ENCODE measurements at places on chromosomes 2 and 18.

DNA sequence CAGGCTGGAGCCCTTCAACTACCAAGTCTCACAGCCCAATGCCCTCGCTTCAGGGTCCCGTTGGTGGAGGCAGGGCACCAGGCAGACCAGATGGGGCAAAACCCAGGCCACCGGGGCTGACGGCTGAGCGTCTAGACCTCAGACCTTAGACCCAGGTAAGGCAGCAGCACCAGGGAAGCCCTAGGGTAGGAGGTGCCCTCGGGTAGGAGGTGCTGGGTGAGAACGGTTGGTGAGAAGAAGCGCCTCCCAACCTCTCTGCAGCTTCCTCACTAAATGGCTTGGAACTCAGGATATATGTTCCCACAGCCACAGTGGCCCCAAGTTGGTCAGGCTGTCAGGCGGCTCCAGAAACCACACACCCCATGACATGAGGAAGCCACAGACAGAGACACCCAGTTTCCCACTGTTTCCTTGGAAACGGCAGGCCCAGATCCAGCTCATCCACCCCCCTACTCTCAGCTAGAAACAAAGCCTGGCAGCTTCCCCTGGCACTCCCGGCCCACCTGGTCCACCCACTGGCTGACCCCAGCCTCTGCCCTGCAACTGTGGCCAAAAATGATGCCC is 13.1 kb upstream of the MLPH start:
- DNase-seq: no peak

- no peak for DNase-seq
Observed at GRCh38 chr2:227592694-227593387, 5.9 kb upstream of the SCYGR2 start.

- DNase-seq: no peak
Observed at GRCh38 chr2:167487728-167488127, 599.4 kb downstream of the XIRP2 start.

GRCh38 chr2:207724113-207724512 is 12.7 kb downstream of the CCNYL1 start:
- DNase-seq: no peak

DNA sequence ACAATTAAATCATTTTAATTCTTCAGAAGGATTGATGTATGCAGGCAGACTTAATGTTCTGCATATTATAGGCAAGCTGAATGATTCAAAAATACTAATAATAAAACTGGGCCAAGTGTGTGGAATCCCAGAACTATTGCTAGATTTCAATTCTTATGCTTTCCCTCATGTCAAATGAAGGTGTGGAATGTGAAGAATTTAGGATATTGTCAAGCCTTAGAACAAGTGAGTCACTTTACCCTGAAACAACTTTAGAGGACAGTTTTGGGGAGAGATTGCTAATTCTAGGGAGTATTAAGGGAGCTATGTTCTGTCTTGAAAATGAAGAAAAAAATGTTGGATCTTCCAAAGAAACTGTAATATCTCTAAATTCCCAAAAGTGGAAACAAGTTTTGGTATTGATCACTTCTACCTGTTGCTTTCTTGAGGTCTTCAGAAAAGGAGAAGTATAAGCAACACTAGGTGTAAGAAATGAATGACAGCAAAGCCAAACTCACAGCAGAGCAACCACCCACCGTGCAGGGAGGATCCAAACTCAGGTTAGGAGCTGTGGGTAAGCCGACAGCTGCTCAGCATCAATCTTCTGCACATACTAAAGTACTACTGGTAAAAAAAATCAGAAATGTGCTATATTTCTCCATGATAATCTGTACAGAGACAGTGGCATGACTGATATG is 818.1 kb downstream of the SLC4A3 start:
- DNase-seq: no peak

GRCh38 chr2:165844216-165844615 is 50.2 kb upstream of the GALNT3 start:
- DNase-seq: no peak

DNA sequence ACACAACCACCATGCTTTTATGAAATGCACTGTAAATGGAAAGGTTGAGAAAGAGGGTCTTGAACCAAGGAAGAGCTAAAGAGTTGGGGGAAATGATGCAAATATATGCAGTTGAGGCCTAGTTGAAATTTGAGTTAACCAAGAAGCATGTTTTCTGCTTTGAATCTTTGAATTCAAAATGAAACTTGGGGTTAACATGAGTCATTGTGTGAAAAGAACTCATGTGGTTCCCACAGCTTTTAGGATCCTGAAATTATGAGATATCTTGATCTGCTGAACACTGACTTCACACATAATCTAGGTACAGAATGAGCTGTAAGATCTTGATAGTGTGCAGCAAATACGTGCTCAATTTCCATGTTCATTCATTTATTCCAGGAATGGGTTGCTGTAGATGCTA is 422.9 kb upstream of the TRIB2 start:
- DNase-seq: no peak

GRCh38 chr18:22459491-22459890 is 41.8 kb upstream of the CTAGE1 start:
- DNase-seq: no peak

DNA sequence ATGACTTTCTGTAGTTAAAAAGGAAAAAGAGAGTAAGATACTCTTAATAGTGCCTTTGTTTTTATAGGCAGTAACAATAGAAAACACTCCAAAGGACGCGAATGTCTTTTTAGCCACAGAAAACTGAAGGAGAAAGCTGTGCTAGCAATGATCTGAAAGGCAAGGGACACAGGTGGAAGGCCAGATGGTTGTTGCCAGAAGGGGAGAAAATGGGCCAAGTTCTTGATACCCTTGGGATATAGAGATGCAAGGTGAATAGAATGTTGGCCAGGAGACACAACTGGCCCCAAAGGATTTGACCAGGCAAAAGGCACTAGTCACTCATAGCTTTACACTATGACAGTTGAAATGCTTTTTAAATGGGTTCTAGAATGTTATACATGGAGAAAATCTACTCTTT is 180.0 kb downstream of the NRXN1 start:
- no peak for DNase-seq

GRCh38 chr2:73294239-73294638 is 891 bp upstream of the EGR4 start:
- DNase-seq: no peak

DNA sequence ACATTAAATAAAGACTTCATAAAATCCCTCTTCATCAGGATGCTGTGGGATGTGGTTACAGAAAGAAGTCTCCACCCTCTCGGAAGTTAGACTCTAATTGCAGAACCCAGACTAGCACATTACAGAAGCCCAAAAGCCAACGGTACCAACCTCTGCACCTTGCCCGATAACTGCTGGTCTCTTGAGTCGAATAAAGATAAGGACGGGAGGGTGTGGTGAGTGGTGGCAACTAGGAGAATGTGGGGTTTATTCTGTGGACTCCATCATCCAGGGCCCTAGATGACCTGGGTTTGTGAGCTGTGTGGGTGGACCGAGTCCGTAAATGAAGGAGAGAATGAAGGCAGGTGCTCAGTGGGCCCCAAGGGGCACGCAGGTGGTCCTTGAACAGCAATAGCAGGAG is 462.8 kb upstream of the ID2 start:
- no peak for DNase-seq

DNA sequence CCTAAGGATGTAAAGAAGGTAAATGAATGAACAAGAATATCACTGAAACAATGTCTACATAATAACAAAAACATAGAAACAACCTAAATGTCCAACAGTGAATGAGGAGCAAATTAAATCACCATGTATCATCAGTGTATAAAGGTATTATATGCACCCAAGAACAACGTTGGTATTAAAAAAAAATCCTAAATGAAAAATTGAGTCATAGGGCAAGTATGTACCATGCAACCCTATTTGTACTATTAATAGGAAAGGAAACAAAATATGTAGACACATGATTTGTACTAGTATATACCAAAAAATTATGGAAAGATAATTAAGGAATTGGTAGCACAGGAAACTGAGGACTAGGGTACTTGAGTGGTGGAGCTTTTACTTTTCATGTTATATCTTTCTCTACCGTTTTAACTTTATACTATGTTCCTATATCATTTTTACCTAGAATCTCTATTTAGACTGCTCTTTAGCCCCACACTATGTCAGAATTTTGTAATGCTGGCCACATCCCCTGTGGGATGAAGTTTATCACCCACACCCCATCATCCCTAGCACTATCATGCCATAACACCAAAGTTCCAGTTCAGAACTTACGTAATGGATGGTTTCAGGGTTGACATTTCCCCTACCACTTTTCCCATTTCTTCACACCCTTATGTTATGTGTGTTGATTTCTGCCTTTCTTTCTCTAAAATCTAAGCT is 25.6 kb downstream of the IKZF2 start:
- no peak for DNase-seq

Data from stimulated activated CD8-positive, alpha-beta memory T cell treated with anti-CD3 and anti-CD28 coated beads, Interleukin-15, amount 100 ng/mL, for 1 hour (primary cell).